Activated CD4-positive, alpha-beta T cell treated with anti-CD3 and anti-CD28 coated beads, Interleukin-2, amount 10 ng/mL, durations not matched to agents 7 days and 5 days (primary cell): ENCODE measurements at places on chromosomes 1 and 21. TPM values are rescaled to one million over a fixed set of nuclear protein-coding genes. Genes with fewer than 3 reads are reported as not detected.

Gene SPRR2B
- total RNA-seq = not detected

Gene CKS1B
- total RNA-seq = 147 TPM

Gene SLC35D1
- 12.5 TPM for total RNA-seq

Gene NUAK2
- 12.1 TPM for total RNA-seq

Gene SLC45A1
- 0.44 TPM for total RNA-seq

Gene PGLYRP3
- not detected for total RNA-seq

Gene OR2T33
- not detected for total RNA-seq

Gene HMGCS2
- not detected for total RNA-seq

Gene ADAMTS4
- total RNA-seq = 0.31 TPM

GRCh38 chr1:91750398-91750996 is 135.5 kb downstream of the TGFBR3 start:
- no peak for DNase-seq

GRCh38 chr21:42047821-42048613 is 23.1 kb upstream of the UMODL1 start:
- no peak for DNase-seq

GRCh38 chr1:43836267-43836951 is 97.2 kb upstream of the ARTN start:
- peak; percentile 47 for DNase-seq

DNA sequence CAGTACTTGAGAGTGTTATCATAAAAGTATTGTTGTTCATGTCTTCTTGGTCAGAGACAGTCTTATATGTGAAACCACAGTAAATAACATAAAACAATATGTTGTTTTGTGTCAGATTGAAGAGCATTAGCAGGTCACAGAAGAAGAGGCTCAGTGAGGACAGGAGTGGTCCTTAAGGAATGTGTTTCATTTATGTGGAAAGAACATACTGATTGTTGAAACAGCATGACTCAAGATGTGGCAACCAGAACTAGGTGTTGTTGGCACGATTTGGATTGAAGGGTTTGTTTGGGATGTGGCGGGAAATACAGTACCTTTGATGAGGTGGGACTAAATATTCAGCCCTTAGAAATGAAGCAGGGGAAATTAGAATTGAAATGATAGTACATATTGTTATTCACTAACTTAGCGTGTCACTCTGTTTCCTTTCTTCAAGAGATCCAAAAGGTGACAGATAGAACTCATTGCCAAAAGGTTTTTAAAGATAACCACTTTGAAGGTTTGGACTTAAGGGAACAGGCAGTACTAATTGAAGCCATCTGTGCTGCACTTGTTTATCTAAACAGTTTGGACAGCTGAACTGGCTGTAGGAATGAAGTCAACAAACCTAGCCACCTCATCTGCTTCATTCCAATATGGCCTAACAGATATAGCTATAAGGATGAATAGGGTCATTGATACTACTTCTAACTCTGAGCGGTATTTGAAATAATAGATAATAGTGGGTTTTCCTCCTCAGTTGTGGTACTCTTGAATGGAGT is 14.4 kb downstream of the RALGPS2 start:
- no peak for DNase-seq

- DNase-seq = no peak
These were observed 30.7 kb upstream of the KIAA1614 start for GRCh38 chr1:180881806-180882509.

DNA sequence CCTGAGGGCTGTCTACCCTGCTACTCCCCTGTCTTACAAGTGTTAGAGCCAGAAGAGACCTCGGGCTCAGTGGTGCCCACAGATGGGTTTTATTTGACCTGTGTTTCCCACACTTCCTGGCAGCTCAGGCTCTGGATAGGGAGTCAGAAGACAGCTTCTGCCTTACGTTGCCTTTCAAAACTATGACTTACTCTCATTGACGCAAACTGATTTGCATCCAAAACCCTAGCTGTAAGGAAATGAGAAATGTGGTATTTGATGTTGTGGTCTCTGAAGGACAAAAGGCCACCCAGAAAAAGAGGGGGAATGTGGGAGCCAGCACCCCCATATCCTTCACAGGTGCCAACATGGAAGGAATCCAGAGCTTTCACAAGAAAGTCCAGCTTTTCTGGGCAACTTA is 180.2 kb downstream of the ATG4C start:
- no peak for DNase-seq

- DNase-seq = no peak
These were observed 89.4 kb upstream of the B3GALT2 start for GRCh38 chr1:193275773-193276172.

- DNase-seq = no peak
These were observed 41.3 kb downstream of the RIPK4 start for GRCh38 chr21:41725421-41726031.

GRCh38 chr1:248849152-248849551 is 9.7 kb downstream of the ZNF692 start:
- no peak for DNase-seq

DNA sequence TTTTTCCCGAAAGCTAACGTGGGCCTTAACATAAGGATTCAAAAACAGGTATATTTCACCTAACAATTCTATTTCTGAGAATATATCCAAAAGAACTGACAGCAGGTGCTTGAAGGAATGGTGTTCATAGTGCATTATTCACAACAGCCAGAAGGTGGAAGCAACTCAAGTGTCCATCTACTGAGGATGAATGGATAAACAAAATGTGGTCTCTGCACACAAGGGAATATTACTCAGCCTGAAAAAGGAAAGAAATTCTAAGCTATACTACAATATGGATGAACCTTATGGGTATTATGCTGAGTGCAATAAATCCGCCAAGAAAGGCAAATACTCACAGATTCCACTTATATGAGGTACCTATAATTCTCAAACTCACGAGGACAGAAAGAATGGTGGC is 6.1 kb upstream of the RIPPLY3 start:
- no peak for DNase-seq

GRCh38 chr1:89608984-89609725 is 23.8 kb upstream of the LRRC8C start:
- peak; percentile 73 for DNase-seq

- DNase-seq = peak; percentile 34
These were observed 592 bp downstream of the ZNF692 start for GRCh38 chr1:248858096-248858890.

DNA sequence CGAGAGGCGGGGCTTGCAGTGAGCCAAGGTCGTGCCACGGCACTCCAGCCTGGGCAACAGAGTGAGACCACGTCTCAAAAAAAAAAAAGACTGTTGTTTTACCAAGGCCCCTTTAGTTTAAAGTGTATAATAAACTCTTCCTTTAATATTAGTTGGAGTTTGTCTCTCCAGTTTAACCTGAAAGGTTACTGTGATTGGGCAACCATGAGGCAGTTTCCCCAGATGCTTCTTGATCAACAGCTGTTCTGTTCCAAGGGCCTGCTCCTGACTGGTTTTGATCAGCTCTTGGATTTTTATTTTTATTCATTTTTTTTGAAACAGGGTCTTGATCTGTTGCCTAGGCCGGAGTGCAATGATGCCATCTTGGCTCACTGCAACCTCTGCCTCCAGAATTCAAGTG is 18.1 kb upstream of the C2CD2 start:
- no peak for DNase-seq
